Activated CD8-positive, alpha-beta T cell treated with anti-CD3 and anti-CD28 coated beads for 36 hours (primary cell): ENCODE measurements at places on chromosomes 12 and 14.

DNA sequence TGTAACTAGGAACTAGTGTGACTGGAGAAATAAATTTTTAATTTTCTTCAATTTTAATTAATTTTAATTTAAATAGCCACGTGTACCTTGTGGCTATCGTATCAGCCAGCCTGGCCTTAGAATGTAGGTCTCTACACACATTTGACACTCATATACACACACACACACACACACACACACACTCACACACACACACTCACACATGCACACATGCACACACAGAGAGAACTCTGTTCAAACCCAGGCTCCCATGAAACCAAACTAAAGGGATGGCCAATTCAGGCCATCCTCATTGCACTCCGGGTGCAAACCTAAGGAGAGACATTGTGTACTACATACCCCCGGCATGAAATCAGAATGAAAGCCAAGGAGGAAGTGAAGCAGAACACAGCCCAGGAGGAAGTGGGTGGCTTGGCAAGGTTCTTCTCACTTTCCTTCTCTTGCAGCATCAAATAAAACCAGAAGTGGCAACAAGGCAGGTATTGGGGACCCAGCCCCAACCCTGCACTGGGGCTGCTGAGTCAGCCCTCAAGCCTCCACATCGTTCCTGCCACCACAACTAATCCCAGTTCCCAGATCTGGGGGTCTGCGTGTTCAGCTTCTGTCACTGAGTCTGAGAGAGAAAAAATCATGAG, 26.2 kb upstream of the CHPT1 start:
- peak; percentile 54 for DNase-seq

DNA sequence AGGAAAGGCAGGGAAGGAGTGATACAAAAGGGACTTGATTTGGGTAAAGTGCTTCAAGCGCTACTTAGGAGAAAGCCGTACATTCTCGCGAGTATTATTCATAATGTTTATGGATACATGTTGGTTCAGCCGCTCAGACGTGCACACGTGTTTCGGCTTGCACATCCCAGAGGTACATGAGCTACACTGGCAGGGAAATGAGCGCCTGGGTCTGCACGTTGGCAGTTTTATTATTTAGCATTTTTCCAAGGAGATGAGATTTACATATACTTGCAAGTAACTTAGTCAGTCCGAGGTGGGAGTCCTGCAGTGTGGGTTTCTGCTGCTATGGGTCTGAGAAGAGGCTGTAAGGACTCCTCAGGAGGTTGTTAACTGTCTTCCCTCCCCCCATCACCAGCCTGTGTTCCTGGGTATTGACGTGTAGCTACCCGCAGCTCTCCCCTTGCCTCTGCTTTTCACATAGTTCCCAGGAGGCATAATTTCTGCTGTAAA, 1.5 kb downstream of the PRKCH start:
- DNase-seq = peak; percentile 66

- DNase-seq = no peak
Measured at GRCh38 chr12:62426089-62426488, 40.5 kb upstream of the MON2 start.

- DNase-seq = no peak
Measured at GRCh38 chr14:31842899-31843298, 234.2 kb upstream of the ARHGAP5 start.

DNA sequence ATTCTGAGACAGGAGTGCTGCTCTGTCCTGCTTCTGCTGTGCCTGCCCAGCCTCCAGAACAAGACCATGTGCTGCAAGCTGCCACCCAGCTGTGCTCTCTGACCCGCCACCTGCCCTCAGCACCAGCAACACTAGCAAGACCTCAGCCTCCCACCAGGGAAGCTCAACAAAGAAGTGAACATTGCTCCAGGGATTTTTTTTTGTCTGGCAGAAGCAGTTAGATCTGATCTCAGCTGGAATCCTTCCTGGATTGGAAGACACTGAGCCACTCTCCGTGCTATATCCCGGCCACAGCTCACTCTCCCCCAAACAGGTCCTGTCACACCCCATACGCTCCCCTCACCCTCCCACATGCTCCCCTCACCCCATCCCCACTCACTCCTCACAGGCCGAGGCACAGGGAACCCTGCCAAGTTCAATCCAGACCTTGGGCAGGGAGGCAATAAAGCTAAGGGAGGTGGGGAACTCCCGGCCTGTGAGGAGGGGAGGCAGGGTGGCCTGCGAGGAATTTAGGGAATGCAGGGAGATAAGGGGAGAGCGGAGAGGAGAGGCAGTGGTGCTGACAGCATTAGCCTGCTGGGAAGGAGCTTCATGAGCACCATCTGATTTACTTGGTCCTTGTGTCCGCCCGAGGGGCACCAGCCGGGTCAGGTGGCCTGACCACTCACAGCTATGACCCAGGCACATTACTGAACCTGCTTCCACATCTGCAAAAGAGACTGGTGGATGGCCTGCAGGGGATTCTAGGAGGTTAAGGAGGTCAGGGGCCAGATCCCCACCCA, 29.7 kb downstream of the CCDC85C start:
- no peak for DNase-seq

DNA sequence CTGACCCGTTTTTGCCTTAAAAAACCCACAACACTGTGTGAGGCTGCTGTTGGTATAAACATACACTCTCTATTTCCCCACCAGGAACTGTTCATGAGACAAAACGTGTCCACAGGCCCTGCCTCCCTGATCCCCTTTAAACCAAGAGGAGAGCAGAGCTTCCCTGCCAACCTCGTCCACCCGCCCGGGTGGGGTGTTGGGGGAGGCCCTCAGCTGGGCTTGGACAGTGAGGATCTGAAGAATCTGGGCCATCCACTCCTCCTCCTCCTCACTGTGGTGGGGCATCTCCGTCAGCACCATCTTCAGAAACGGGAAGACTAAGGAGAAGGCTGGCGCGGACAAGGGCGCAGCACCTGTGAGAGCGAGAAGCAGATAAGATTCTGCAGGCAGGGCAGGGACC, 36.8 kb downstream of the GCN1 start:
- no peak for DNase-seq

DNA sequence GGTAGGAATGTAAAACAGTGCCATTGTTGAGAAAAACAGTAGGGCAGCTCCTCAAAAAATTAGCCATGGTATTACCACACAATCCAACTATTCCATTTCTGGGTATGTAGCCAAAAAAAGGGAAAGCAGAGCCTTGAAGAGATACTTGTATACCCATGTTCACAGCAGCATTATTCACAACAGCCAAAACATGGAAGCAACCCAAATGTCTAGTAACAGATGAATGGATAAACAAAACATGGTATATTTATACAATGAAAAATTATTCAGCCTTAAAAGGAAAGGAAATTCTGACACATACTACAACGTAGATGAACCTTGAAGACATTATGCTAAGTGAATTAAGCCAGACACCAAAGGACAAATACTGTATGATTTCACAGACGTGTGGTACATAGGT, 67.6 kb upstream of the GNG2 start:
- no peak for DNase-seq

GRCh38 chr12:52234223-52234810, 1.3 kb downstream of the KRT7 start:
- no peak for DNase-seq

DNA sequence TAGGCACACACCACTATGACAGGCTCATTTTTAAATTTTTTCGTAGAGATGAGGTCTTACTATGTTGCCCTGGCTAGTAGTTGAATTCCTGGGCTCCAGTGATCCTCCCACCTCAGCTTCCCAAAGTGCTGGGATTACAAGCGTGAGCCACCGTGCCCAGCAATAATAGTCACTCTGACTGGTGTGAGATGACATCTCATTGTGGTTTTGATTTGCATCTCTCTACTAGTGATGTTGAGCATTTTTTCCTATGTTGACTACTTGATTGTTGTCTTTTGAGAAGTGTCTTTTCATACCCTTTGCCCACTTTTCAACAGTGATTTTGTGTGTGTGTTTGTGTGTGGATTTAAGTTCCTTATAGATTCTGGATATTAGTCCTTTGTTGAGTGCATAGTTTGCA, 26.3 kb downstream of the ATP2A2 start:
- DNase-seq = no peak

DNA sequence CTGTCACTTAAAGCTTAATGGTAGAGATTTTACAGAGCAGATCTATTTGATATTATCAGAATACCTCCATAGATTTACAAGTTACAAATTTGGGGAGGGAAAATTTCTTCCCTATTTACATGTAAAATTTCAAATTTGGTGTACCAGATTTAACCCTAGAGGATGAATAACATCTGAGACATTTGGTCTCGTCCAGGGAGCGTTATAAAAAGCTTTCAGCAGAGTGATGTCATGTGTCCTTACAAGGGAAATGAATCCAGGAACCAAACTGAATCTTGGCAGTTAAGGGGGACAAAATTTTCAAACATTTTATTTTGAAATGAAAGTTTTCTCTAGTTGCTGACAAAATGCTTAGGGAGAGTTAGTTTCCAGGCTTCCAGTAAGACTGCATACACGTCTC, 4.5 kb upstream of the CDK17 start:
- DNase-seq = no peak

DNA sequence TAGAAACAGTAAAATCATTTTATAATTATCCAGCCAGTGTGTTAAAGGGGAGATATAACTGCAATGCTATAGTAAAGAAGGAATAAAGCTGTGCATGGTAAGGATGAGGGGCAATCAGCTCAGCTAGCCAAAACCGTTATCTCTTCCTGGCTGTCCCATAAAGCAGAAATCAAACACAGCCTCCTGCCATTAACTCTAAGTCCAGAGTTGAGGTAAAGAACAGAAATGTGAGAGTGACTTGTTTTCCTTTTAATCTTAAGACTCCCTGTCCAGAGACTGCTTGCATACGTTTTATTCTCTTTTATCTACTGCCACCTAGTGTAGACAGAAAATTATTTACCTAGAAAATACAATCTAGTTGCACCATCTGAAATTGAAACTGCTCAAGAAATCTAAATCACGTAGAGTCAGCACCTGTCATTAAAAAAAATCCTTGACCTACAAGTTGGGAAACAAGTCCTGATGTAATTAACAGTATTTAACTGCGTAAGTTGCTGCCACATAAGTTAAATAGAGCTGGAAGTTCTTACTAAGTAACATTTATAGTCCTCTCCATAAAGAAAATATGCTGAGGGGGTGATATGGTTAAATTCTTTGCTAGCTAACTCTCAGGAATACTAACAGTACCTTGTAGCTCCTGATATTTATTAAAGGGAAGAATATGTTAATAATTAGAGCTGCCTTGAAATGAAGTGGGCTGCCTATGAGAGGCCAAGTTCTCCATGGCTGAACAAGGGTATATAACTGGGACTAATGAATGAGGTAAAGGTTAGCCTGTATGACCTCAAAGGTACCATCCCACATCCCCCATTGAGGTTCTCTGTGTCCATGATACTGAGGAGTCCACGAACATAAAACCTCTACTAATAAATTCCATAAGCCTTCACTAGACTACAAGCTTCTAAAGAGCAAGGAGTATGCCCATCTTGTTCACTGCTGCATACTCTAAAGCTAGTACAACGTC, 62.7 kb downstream of the GALNT4 start:
- DNase-seq = no peak

- no peak for DNase-seq
Measured at GRCh38 chr14:68873376-68873775, 80.5 kb upstream of the ZFP36L1 start.

DNA sequence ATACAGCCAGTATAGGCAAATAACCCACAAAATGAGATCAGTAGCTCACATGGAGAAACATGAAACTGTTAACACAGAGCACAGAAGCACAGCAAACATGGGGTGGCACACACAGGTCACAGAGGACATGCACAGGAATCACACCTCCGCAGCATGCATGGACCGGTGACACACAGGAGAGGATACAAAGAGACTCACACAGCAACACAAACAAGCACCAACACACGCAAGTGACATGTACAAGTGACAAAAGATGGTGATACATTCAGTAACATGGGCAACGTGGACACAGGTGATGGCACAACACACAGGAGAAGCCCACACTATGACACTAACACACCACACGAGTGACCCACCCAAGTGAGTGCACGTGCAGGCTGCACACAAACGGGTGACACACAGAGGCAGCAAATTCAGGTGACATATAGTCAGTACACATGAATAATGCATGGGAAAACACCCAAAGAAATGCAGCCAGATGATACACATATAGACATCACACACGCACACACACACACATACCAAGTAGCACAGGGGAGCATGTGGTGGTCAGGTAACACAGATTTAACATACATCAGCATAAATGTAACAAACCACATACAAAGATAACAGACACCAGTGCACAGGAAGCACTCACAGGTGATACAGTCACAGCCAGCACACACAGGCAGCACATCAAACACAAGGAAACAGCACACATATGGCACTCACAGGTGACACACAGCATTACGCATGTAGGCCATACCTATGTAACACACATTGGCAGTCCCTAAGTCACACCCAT, 216.0 kb upstream of the SFSWAP start:
- DNase-seq = no peak

GRCh38 chr12:54360717-54361456, 3.4 kb downstream of the GPR84 start:
- DNase-seq = peak; percentile 82

DNA sequence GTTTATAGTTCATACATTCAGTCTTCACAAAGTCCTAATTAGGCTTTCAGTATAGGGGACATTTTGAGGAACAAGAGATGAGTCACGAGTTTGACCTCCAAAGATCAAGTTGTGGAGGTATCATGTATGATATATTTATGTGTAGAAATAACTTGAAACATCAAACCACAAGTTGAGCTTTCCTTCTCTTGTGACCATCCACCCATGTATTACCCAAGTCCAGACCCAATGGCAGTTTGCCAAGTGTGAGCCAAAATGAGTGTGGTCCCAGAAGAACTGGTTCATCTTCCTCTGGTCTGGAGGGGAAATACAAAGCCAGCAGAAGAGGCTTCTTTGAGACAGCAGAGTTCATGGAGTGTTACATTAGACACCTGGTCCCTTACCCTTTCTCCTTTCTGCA, 104.9 kb downstream of the ATP23 start:
- DNase-seq = no peak

DNA sequence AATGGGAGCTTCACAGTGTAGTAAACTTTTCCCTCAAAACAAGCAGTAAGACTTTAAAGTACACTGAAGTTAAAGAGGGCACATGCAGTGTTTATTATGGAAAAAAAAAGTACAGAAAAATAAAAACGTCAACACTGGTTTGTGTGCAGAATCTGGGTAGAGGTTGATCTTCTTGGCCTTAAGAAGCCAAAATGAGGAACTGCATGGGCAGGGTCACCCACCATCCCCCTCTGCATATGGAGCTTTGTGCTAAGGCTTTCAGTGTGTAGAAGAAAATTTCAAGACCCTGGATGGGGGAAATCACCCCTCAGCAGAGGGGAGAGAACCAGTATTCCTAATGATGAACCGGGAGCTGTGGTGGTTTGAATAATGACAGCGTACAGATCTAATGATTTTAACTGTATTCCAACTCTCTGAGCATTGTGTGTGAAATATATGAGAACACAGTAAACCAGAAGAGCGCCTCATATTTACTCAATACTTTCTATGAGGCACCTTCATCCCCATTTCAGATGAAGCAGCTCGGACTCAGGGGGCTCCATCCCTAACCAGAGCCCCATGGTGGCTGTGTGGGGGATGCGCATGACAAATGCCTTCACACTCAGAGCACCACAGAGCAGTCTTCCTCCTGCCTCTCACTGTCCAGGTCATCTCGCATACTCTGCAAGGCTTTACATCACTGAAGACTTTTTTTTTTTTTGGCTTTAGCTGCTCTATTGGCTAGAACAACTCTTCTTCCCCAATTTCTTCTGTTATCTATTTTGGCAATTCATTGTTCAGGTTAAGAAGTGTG, 33.4 kb downstream of the ACADS start:
- DNase-seq = no peak

- DNase-seq = peak; percentile 70
Measured at GRCh38 chr12:116236148-116236731, 41.3 kb downstream of the MED13L start.
